ENCODE measurements at places on chromosomes 12 and 14.
A peak's percentile ranks its signal among the peaks of the same experiment; 100 is the strongest.

- DNase-seq, result no peak
Observed at GRCh38 chr12:2924019-2924418, 33.3 kb downstream of the TULP3 start.

DNA sequence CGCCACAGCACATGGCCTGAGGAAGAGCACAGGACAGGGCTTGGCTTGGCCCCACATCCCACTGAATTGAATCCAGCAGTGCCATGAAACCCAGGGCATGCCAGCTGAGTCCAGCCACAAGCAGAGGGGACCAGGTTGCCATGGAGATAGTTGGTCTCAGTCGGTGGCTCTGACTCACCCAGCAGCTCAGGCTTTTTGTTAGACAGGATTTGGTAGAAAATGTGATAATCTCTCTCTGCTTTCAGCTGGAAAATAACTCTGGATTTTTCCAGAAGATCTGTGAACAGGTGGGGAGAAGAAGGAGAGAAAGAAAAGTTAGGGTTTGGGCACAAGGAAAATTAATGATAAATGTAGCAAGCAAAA is 4.8 kb downstream of the MYH7 start:
- no peak for DNase-seq

- no peak for DNase-seq
Observed at GRCh38 chr12:11823043-11823442, 173.6 kb downstream of the ETV6 start.

DNA sequence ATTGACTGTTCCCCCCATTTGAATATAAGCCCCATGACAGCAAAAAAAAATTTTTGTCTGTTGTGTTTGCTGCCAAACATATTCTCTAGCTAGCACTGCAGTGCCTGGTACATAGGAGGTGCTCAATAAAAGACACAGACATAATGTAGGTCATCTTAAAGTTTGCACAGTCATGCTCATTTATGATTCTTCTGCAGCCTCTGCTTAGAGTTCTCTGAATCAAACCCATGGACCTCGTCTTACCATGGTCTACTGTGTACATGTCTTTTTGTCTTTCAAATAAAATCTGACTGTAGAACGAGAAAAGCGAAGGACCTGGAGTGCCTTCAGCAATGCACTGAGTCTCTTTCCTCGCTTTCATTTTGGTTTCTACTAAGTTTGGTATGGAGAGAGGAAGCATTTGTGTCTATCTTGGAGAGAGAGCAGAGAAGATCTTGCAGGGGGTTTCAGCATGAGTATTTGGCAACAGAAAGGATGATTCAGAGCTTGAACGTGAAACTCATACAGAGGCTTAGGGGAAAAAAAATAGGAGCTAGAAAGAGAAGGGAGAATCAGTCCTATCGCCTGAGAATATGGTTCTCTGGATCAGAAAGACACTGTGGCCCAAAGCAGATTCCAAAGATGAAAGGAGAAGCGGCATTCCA is 38.8 kb upstream of the TMCC3 start:
- DNase-seq, result peak; percentile 28

All from SIG-M5 (cell line).